ENCODE measurements at places on chromosomes 1 and 21.

DNA sequence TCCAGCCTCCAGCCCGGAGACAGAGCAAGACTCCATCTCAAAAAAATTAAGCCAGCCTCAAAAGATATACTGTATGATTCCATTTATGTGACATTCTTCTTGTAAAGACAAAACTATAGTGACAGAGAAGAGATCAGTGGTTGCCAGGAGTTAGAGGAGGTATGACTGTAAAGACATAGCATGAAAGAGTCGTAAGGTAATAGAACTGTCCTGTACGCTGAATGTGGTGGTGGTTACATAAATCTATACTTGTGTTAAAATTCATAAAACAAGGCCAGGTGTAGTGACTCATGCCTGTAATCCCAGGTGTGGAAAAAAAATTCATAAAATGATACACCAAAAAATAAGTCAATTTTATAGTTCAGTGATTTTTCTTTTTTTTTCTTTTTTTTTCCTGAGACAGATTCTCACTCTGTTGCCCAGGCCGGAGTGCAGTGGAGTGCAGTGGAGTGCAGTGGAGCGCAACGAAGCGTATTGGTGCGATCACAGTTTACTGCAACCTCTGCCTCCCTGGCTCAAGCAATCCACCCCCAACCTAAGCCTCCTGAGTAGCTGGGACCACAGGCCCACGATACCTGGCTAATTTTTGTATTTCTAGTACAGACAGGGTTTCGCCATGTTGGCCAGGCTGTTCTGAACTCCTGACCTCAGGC, 84.9 kb upstream of the CXADR start:
- DNase-seq, result no peak

DNA sequence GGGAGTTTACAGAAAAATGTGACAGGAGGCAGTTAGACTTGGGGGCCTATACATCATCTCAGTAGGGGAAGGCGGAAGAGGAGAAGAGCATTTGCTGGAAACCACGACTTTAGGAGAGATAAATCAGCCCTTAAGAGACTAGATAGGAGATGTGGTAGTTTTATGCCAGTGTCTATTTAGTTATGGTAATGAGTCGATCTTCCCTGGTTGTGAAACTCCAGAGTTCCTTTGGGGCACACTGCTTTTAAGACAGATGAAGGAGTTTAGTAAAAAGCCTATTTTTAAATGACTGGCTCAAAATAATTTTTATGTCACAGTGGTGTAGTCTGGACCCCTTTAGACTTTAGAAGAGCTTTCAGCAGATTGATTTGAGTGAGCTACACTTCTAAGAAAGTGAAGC, 7.8 kb downstream of the PGM1 start:
- DNase-seq, result no peak

GRCh38 chr1:164473544-164473943, 85.4 kb upstream of the PBX1 start:
- DNase-seq, result no peak

DNA sequence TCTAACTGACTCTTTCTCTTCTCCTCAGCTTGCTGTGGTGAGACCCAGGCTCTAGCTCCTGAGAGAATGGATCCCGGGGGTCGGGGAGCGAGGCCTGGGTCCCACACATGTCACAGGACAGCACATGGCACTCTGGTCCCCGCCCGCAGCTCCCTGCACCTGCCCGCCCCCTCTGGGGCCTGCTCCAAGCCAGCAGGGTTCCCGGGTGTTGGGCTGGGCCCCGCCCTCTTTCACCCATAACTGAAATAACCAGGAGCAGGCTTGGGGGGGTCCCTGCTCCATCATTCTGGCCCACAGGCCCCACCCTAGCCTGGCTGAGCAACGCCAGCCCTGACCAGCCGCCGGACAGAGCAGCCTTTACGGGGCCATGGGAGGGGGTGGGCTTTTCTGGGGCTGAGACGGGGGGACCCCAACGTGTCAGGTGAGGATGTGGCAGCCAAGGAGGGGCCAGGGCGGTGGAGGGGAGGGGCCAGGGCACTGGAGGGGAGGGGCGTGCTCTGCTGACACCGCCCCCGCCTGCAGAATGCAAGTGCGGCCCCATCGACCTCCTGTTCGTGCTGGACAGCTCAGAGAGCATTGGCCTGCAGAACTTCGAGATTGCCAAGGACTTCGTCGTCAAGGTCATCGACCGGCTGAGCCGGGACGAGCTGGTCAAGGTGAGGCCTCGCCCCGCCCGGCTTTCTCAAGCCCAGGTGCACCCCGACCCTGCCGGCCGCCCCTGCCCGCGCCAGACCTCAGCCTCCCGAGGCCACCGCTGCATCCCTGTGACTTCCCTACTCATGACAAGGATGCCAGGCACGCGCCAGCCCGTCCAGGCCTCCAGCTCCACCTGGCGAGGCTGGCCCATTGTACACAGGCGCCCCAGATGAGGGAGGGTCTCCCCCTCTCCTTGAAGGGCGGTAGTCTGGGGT, 19.4 kb downstream of the COL6A1 start:
- peak; percentile 10 for DNase-seq

GRCh38 chr1:2493691-2494322, 17.7 kb downstream of the PLCH2 start:
- DNase-seq, result no peak

DNA sequence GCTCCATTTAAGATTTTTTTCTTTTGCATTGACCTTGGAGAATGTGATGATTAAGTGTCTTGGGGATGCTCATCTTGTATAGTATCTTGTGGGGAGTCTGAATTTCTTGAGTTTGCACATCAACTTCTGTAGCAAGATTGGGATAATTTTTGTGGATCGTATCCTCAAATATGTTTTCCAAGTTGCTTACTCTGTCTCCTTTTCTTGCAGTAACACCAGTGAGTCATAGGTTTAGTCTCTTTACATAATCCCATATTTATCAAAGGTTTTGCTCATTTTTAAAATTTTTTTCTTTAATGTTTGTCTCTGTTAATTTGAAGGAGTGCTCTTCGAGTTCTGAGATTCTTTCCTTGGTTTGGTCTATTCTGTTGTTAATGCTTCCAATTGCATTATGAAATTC, 41.7 kb upstream of the ANGPTL1 start:
- DNase-seq, result no peak

DNA sequence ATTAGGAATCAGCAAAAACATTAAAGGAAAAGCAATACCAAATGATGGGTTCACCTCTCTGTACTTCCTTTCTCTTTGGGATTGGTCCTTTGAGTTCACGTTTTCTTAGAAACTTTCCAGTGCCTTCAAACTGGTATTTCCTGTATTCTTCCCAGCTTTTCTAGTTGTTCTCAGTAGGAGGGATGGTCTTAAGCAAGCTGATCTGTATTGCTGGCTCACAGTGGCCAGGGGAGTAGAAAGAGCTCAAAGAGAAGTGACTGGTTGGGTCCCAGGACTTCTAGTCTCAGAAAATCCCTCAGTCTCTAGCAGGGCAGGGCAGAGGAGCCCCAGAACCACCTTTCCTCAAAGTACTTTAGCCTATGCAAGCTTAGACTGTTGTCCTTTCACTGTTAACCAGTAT, 10.1 kb upstream of the USP24 start:
- no peak for DNase-seq

- no peak for DNase-seq
These were observed 191.7 kb upstream of the ESRRG start for GRCh38 chr1:216914974-216915373.

GRCh38 chr1:227901906-227902640, 45.7 kb downstream of the WNT9A start:
- no peak for DNase-seq

DNA sequence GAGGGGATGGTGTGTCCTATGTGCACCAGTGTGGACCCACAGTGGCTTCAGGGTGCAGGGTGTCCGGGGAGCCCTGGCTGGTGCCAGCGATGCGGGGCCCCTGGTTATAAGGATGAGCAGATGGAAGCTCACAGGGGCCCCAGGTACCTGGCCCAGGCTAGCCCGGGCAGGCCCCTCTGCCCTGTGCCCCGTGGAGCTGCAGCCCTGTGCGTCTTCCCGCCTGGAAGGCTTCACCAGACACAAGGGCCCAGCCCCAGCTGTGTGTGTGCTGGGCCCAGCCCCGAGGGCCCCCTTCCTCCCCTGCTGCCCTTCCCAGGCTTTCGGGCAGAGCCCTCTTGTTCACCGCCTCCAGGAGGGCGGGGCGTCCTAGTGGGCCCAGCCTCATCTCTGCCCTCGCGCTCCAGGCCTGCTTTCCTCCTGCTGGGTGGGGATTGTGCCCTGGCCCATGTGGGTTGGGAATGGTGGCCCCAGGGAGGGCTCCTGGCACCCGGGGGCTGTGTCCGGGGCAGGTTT, 15.9 kb downstream of the PFKL start:
- DNase-seq, result no peak

DNA sequence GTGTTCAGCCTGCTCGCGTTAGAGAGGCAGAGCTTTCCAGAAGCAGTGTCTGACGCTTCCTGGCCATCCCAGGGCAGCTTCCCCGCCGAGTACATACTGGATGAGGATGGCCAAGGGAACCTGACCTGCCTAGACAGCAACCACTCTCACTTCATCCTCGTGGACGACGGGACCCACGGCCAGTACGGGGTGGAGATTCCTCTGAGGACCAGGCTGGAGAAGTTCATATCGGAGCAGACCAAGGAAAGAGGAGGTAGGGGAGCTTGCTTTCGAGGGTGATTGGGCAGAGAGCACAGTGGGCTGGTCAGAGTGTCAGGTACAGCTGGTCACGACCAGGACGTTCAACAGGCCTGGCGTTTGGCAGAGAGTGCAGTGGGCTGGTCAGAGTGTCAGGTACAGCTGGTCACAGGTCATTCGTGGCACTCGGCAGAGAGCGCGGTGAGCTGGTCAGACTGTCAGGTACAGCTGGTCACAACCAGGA, 22.4 kb downstream of the TRPM2 start:
- DNase-seq, result no peak

- DNase-seq, result no peak
These were observed 35.0 kb upstream of the AGO1 start for GRCh38 chr1:35847935-35848565.

DNA sequence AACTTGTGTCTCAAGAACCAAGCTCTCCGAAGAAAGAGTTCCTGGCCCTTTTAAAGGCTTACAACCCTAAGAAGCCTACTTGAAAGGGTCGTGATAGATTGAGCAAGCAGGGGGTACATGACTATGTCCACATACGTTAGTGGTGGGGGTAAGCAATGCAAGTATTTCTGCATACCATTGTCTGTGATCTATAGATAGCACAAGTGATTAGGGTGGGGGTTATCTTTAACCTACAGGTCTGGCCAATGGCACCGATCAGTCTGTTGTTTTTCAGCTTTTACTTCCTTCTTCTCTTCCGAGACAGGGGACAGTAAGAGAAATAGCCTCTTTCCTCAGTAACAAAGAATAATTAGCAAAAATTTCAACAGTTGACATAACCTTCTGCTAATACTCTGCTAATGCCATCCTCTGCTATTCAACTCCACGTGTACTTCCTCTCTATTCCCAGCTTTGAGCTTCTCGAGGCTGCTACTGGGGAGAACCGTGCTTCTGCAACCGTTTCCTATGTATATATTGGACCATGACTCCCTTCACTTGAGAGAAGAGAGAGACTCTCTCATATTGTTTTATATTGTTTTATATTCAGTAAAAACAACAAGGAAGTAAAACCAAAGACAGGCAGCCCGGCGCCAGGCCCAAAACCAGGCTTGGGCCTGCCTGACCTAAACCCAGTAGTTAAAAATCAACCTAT, 727.7 kb upstream of the NCAM2 start:
- peak; percentile 13 for DNase-seq

- no peak for DNase-seq
These were observed 3.0 kb downstream of the RWDD3 start for GRCh38 chr1:95236784-95237575.

GRCh38 chr1:5637171-5637570, 355.1 kb downstream of the NPHP4 start:
- no peak for DNase-seq

GRCh38 chr1:232923739-232924386, 26.5 kb upstream of the NTPCR start:
- no peak for DNase-seq

DNA sequence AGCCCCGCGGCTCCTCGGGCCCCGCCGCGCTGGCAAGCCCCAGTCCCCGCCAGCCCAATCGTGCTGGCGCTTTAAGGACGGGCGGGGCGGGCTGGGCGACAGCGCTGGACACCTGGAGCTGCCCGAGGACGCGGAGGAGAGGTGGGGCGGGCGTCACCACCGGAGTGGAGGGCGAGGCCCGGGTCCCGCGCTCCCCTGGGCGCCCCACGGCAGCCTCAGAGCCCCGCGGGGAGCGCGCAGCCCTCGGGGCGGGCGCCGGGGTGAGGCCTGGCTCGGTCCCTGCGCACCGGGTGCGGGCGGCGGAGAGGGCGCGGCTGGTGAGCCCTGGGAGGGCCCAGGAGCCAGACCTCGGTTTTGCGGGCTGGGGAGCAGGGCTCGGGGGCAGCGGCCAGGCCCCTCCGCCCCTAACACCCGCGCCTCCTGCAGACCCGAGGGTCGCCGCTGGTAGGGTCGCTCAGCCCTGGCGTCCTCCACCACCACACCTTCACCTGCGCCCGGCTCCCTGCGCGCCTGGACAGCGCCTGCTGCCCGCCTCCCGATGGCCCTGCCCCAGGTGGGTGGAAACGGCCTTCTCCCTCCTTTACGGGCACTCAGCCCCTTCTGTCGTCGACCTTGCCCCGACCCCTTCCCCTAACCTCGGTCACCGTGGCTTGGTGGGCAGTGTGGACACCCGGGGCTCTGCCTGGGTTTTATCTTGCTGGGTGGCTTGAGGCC, at the start of gene TMEM61:
TSS of gene TMEM61 (plus strand) at position 101 of the 714 bp plus-strand sequence. CDS start at position 539, 438 bp downstream.
- no peak for DNase-seq

DNA sequence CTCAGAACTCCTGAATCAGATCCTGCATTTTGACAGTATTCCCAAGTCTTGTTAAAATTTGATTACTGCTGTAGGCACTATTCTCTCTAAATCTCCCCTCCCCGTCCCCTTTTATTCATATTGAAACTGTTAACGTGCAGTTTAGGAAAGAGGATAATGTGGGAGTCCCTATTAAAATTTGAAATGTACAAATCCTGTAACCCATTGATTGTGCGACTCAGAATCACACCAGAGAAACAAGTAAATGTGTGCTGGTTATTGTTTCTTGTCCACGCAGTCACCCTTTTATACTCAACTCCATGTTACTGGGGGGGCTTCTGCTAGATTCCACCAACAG, 584 bp upstream of the LTN1 start:
- no peak for DNase-seq

DNA sequence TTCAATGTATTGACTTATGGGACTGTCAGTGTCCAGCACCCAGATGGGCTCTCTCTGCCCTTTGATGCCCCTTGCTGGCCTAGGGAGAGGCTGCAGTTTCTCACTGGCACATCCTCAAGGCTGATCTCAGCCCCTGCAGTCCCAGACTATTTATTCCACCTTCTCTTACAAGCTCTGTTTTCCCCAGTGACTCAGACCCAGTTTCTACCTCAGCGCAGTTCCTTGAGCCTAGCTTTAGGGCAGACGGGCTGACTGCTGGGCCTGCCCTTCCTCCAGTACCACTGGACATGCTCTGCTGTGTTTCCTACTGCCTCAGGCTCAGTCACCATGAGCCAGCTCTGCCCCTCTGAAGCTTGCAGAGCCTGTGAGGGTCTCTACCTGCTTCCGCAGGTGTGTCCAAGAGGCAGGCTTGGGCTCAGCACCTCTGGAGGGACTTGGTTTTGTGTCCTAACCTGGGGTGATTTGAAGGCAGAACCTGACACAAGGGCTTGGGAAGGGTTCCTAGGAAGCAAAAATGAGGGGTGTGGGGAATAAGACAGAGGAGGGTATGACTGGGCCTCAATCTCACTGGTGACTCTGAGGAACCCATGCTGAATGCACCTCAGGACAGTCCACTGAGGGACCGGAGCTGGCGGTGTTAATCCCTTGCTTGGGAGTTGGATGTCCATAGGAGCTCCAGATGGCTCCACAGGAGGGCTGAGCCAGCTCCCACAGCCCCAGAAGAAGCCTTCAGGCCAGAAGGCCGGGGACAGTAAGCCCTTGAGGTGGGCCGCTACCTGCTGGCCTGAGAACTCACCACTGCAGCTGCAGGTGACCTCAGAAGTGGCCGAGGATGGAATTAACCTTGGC, 689.9 kb downstream of the MATN1 start:
- DNase-seq, result no peak

GRCh38 chr1:110688514-110688913, 13.8 kb upstream of the KCNA3 start:
- no peak for DNase-seq

Data from mucosa of gallbladder (tissue), 1 donor.